ENCODE measurements at places on chromosomes 16 and 17.

- DNase-seq: no peak
These were observed 22.3 kb downstream of the SAP30BP start for GRCh38 chr17:75689441-75689873.

- DNase-seq: no peak
These were observed 1.1 kb downstream of the SLC25A39 start for GRCh38 chr17:44323359-44324091.

DNA sequence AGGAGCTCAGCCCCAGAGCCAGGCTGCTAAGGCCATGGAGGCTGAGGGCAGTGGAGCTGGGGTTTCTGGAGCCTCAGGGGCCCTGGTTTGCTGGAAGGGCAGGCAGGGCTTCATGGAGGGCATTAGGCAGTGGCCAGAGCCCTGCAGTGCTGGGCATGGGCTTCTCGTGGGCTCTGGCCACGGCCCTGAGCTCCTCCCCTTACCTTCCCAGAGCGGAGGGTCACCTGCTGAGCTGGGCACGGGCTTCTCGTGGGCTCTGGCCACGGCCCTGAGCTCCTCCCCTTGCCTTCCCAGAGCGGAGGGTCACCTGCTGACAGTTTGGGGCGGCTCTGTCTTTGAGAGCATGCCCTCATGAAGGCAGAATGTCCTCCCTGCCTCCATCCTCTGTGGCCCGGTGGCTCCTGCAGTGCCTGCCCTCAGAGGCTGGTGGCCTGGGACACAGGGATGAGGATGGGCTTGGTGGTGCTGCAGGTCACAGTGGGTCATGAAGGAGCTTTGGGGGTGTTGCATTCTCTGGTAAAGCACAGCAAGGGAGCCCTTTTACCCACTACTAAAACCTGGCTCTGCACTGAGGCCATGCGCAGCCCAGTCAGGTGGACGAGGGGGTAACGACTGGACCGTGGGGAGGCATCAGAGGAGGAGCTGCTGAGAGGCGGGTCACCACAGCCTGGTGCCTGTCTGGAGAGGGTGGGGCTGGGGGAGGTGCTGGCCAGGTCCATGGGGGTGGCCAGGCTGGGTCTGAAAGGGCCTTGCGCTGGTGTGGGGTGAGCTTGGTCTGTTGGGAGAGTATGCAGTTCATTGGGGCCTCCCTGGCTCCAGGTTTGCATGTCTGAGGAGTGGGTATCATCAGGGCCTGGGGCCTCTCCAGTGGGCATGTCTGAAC lies 2.9 kb upstream of the RNPS1 start:
- no peak for DNase-seq

- peak; percentile 19 for DNase-seq
These were observed 32.6 kb upstream of the CBFA2T3 start for GRCh38 chr16:89009343-89010209.

DNA sequence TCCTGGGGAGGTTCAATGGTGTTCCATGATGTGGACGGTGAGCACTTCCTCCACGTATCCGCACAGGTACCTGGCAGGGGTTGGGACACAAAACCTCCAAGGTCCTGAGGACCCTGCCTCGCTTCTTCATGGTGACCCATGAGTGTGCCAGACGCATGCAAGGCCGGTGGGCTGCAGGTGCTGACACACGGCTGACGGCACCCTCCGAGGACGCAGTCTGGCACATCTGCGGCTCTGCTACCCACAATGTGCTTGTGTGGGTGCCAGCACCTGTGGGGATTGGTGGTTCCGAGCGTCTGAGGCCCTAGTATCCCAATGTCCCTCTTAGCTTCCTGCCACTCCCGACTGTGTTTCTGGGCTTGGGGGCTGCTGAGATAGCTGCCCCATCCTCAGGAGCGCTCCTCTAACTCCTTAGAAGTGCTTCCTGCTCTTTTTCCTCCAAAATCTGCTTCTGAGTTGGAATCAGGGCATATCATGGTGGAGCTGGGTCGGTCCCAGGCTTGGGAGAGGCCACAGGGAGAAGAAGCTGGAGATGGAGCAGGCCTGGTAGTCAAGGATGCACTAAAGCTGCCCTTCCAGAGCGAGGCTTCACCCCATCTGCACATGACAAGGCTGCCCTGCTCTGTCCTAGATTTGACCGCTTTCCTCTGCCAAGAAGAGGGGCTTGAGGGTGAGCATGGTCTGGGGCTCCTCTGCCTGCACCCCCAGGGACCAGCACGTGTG lies 1.6 kb downstream of the CYGB start:
- no peak for DNase-seq

- DNase-seq: no peak
These were observed 4.1 kb downstream of the NXN start for GRCh38 chr17:975371-975915.

GRCh38 chr16:65413861-65414260 lies 292.0 kb upstream of the CDH11 start:
- DNase-seq: no peak

GRCh38 chr17:38958326-38958725 lies 8.9 kb downstream of the FBXO47 start:
- DNase-seq: no peak

DNA sequence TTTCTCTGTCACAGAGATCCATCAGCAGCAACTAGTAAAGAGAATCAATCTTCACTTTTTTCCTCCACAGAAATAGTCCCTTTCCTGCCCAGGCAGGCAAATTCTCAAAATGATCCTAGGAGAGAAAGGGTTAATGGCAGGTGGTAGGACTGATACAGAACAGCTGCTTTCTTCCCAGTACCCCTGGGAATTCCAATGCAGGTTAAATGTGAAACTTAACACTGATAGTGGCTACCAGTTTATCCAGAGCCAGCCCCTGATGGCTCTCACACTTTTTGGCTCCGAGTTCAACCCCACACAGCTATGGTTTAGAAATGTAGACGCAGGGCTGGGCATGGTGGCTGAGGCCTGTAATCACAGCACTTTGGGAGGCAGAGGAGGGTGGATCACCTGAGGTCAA lies 22.2 kb downstream of the MARVELD3 start:
- DNase-seq: no peak

DNA sequence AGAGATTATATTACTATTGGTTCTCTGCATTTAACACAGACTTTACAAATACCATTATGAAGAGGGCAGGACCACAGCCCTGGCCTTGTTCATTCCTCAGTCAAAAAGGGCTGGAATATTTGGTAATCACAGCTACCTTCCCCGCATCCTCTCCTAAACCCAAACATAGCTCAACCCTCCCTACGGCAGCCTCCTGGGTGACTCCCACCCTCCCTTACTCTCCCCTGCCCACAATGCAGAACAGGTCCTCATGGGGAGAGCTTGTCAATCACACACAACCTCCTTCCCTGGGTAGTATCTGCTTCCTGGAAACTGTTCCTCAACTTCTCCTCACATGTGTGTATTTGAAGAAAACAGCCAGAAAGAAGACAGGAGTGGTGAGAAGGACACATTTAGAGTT lies 224.2 kb downstream of the C16orf78 start:
- no peak for DNase-seq

DNA sequence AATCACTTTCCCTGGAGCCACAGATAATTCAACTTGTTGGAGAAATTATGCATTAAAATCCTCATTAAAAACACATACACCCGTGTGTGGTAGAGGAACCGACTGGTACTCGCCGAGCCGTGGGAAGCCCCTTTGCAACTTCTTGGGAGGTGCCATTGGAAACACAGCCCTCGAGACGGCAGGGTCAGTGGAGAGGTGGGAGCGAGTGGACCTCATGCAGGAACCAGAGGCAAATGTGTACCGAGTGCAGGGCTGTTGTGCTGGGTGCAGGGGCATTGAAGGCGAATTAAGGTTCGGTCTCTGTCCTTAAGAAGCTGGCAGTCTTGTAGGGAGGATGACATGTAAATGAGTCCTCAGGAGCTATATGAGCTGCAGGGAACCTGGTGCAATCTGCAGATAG lies 318.3 kb downstream of the CPPED1 start:
- no peak for DNase-seq
